ENCODE measurements at places on chromosomes 2 and 18.

GRCh38 chr2:47010176-47010575 lies 94.6 kb upstream of the MCFD2 start:
- no peak for DNase-seq

GRCh38 chr2:58710795-58711279 lies 469.7 kb upstream of the FANCL start:
- DNase-seq: no peak

DNA sequence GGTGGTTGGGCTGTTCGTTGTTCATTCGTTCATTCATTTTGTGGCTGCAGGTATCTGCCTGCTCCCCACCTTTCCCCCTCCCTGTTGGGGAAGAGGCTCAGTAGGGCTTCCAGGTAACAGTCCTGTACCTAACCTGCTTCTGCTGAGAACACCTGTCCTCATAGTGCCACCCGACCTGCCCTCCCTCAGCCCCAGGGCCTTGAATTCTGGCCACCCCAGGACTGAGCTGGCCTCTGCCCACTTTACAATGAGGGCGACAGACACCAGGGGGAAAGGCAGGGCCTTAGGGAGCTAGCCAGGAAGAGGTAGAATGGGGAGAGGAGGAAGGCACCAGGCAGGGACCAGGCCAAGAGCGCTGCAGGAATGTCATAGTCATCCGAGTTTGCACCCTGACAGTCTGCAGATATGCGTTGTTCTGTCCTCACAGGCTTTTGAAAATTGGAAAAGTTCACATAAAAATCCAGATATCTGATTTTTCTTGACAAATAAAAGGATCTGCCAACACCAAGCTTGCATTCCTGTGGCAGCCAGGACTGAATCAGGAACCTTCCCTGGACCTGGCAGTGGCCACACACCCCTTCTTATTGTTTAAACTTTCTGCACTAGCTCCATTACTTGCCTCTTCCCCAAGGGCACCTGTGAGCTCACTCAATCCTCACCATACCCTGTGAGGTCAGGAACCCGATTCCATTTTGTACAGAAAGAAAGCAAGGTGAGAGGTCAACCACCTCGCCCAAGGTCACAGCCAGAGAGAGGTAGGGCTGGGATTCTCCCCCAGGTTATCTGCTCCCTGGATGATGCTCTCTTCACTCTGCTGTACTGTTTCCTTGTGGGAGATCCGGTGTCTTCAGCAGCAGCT lies 35.3 kb upstream of the MRPL33 start:
- no peak for DNase-seq

GRCh38 chr2:159855557-159856061 lies 57.6 kb upstream of the CD302 start:
- DNase-seq: no peak

- no peak for DNase-seq
Observed at GRCh38 chr2:187545238-187545751, 8.9 kb downstream of the TFPI start.

- no peak for DNase-seq
Observed at GRCh38 chr2:10135296-10136089, 13.0 kb downstream of the RRM2 start.

DNA sequence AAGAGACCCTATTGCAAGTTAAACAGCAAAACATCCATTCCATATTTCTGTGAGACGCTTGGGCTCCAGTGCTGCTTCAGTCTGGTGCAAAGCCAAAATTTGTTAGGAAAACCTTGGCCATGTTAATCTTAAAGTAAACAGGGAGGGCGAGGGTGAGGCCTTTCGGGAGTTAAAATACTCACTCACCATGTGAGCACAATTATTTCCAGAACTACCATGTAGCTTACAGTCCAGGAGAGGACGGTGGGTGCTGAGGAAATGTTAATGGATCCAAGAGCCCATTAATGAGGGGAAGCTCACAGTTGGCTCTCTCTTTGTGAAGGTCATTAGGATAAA lies 286.4 kb downstream of the SLC8A1 start:
- no peak for DNase-seq

DNA sequence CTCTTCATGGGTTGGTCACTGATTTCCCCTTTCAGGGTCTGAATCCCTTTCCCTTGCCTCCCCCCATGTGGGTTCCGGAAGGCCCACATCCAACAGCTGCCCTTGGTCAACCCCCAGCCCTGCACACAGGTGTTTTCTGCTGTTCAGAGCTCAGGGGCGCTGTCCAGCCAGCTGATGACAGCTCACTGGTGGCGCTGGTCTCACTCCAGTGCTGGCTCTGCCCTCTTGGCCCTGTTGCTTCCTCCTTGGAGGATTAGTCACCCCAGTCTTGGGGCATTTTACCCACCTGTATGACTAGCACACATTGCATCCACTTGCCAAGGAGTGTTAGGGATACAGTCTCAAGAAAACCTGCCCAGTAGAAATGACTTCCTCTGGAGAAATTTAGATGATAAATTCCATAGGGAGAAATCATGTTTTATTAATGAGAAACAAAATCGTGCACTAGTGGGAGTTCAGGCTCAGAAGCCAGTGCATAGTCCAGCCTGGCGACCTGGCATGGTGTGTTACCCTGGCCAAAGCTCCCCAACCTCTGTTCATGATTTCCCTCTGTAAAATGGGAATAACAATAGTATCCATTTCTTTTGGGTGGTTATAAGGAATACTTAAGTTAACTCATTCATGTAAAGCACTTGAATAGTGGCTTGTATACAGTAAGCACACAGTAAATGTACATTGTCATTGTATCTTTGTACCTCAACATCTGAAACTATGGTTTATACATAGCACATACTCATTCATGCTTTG lies 21.6 kb downstream of the CRIM1 start:
- DNase-seq: no peak
